ENCODE measurements at places on chromosomes 12 and 14.

- no peaks in the 10 kb centered on the region for H3K4me1 ChIP-seq
- no peak overlapping the region for H3K27ac ChIP-seq
- H3K36me3 ChIP-seq = no peaks in the 10 kb centered on the region
Measured at GRCh38 chr12:76237086-76237701, 111.0 kb downstream of the BBS10 start.

DNA sequence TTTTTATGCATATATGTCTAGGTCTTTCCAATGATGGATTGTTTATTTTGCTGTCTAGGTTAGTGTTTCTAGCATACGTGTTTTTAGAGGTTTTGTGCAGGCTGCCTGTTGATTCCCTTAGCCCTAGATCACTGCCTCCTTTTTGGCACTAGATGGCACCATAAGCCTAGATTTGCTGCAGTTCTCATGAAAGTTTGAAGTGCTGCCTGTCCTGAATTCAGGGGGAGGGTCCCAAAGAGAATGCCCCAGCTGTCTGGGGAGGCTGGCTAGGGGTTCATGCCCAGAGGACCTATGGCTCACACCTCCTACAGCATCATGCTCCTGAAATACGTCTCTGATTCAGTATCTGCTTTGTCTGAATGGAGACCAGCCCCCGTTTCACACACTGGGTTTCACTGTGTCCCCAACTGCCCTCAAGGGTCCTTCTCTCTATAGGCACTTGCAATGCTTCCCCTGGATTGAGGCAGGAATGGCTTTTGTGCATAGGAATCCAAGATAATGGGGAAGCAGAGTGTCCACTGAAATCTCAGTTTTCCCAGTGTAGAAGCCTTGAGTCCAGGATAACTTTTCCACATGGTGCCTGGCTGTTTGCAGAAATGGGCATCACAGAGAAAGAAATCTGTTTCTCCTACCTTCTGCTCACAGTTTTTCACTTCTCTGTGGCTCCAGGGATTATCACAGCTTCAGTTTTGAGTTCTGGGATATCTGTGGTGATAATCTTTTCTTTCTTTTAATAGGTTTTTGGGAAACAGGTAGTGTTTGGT, 14.2 kb upstream of the TXNRD1 start:
- no peaks in the 10 kb centered on the region for H3K4me1 ChIP-seq
- H3K27ac ChIP-seq = no peak overlapping the region
- H3K4me3 ChIP-seq = no peak overlapping the region
- DNase-seq = peak; percentile 79
- H3K36me3 ChIP-seq = no peaks in the 10 kb centered on the region

GRCh38 chr14:28407996-28408395, 358.6 kb upstream of the FOXG1 start:
- no peak overlapping the region for H3K4me3 ChIP-seq
- DNase-seq = no peak
- no peaks in the 10 kb centered on the region for H3K27me3 ChIP-seq
- H3K36me3 ChIP-seq = no peaks in the 10 kb centered on the region
- no peaks in the 10 kb centered on the region for H3K4me1 ChIP-seq
- no peak overlapping the region for H3K27ac ChIP-seq

- DNase-seq = no peak
- H3K27ac ChIP-seq = no peak overlapping the region
- H3K36me3 ChIP-seq = no peaks in the 10 kb centered on the region
- no peaks in the 10 kb centered on the region for H3K4me1 ChIP-seq
- no peaks in the 10 kb centered on the region for H3K27me3 ChIP-seq
- no peak overlapping the region for H3K4me3 ChIP-seq
Measured at GRCh38 chr12:59973515-59973914, 377.7 kb downstream of the SLC16A7 start.

GRCh38 chr14:96905065-96905464, 107.9 kb downstream of the VRK1 start:
- no peaks in the 10 kb centered on the region for H3K27me3 ChIP-seq
- H3K4me1 ChIP-seq = peaks cover 5% of the 10 kb centered on the region
- no peak for DNase-seq

GRCh38 chr12:31440586-31440985, 114.6 kb upstream of the SINHCAF start:
- H3K4me3 ChIP-seq = no peak overlapping the region
- DNase-seq = no peak
- H3K4me1 ChIP-seq = no peaks in the 10 kb centered on the region
- no peak overlapping the region for H3K27ac ChIP-seq
- H3K27me3 ChIP-seq = no peaks in the 10 kb centered on the region
- no peaks in the 10 kb centered on the region for H3K36me3 ChIP-seq

DNA sequence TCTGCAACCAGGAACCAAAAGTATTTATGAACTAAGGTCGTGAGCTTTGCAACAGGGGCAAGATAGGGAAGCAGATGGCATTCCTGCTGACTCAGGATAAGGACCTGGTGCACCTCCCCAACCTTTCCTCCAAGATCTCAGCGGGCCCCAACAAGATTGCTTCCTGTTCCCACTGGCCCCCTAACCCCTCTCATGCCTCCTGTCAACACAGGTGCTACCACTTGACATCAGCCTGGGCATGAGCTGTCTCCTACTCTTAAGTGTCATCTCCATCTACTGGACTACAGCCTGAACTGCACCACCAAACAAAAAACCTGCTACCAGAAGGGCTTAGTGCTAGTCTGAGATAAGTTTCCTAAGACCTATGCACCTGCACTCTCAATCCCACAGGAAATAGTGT, 32.7 kb downstream of the MED6 start:
- no peak overlapping the region for H3K27ac ChIP-seq
- H3K36me3 ChIP-seq = peaks cover 2% of the 10 kb centered on the region
- no peaks in the 10 kb centered on the region for H3K4me1 ChIP-seq
- H3K4me3 ChIP-seq = no peak overlapping the region

- no peaks in the 10 kb centered on the region for H3K27me3 ChIP-seq
- H3K27ac ChIP-seq = no peak overlapping the region
- peaks cover 23% of the 10 kb centered on the region for H3K4me1 ChIP-seq
- H3K4me3 ChIP-seq = no peak overlapping the region
Measured at GRCh38 chr12:14578646-14579045, 11.0 kb upstream of the PLBD1 start.

DNA sequence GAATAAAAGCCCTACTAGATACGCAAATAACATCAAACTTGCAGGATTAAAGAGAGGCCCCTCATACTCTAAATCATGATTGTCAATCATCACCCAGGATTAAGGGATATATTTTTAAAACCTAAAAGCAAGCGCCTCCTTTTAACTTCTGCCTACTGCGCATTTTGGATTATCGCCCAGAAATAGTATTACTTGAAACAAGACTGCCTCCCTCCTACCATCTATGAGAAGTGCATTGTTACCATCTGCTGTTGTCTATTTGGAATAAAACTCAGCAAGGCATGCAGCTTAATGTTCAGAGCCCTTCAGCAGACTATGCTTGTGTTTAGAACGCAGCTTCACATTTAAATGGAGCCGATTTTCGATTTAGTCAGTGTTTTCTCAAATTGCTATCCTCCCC, 79.6 kb downstream of the EXOC5 start:
- H3K4me3 ChIP-seq = no peak overlapping the region
- DNase-seq = no peak
- H3K36me3 ChIP-seq = no peaks in the 10 kb centered on the region
- H3K27me3 ChIP-seq = no peaks in the 10 kb centered on the region
- no peak overlapping the region for H3K27ac ChIP-seq

DNA sequence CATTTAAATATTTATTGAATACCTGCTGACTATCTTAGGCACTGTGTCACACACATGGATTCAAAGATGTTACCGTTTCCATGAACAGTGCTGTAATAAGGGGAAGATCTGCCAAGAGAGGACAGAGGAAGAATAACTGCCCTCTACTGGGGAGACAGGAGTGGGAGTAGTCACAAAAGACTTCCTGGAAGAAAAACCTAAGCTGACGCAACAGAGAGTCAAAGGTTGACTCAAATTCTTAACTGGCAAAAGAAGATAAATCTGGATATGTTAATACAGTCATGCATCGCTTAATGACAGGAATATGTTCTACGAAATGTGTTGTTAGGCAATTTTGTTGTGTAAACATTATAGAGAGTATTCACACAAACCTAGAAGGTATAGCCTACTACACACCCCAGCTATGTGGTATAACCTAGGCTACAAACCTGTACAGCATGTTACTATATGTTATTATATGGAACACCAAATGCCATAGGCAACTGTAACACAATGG, 51.5 kb downstream of the DCAF5 start:
- peaks cover 28% of the 10 kb centered on the region for H3K36me3 ChIP-seq
- H3K27ac ChIP-seq = no peak overlapping the region
- H3K4me3 ChIP-seq = no peak overlapping the region

DNA sequence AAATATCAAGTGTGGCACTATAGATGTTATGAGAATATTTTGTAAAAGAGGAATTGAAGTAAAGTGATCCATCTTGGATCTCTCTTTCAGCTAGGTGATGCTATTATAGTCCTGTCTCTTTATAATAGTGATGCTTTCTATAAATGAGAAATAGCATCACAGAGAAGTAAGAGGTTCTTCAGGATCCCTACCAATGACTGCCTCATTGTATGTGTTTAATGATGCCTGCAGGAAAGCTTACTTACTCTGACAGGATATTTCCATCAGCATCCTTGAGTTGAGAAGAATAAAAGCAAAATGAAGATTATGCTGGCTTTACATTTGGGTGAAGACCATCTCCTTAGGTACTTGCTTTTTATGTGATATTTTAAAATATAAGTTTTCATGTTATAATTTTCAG, 846.0 kb upstream of the LRFN5 start:
- no peak overlapping the region for H3K4me3 ChIP-seq
- H3K27ac ChIP-seq = no peak overlapping the region
- no peaks in the 10 kb centered on the region for H3K36me3 ChIP-seq

GRCh38 chr12:113278633-113279032, 56.3 kb downstream of the SLC8B1 start:
- H3K4me3 ChIP-seq = no peak overlapping the region
- H3K4me1 ChIP-seq = no peaks in the 10 kb centered on the region
- no peak overlapping the region for H3K27ac ChIP-seq
- no peak for DNase-seq

DNA sequence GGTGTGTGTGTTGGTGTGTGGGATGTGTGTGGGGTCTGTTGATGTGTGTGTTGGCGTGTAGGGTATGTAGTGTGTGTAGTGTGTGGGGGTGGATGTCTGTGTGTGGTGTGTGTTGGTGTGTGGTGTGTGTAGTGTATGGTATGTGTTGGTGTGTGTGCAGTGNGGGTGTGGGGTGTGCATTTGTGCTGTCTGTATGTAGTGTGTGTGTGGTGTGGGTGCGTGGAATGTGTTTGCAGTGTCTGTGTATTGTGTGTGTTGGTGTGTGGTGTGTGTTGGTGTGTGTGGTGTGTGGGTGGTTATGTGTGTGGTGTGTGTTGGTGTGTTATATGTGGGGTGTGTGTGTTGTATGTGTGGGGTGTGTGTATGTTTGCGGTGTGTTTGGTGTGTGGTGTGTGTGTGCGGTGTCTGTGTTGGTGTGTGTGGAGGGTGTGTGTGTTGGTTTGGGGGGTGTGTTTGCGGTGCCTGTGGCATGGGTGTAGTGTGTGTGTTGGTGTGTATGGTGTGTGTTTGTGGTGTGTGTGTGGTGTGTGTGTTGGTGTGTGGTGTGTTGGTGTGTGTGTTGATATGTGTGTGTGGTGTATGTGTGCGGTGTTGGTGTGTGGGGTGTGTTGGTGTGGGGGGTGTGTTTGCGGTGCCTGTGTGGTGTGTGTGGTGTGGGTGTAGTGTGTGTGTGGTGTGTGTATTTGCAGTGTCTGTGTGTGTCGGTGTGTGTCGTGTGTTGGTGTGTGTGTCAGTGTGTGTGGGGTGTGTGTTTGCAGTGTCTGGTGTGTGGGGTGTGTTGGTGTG, 14.7 kb downstream of the MLXIP start:
- peak overlapping the region; percentile 64 for H3K27ac ChIP-seq
- DNase-seq = no peak
- H3K27me3 ChIP-seq = no peaks in the 10 kb centered on the region

GRCh38 chr14:34935488-34935887, 47.3 kb upstream of the SRP54 start:
- no peak for DNase-seq

DNA sequence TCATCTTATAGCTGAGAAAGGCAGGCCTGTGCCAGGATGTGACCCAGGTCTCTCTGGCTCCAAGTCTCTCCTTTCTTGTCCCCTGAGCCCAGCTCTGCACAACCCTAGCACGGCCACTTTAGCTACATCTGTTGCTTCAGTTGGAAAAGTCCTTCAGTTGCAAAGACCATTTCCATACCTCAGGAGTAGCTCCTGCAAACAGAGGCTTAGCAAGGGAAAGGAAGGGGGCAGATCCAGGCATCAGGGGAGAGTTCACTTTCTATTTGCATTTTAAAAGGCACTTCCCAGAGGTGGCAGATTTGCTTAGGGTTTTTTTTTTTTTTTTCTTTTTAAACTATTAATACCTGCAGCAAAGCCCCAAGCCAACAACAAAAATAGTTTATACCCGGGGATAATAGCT, 3.0 kb upstream of the PITPNM2 start:
- DNase-seq = no peak
- H3K27ac ChIP-seq = no peak overlapping the region
- H3K36me3 ChIP-seq = no peaks in the 10 kb centered on the region
- H3K4me3 ChIP-seq = no peak overlapping the region
- H3K27me3 ChIP-seq = peaks cover 5% of the 10 kb centered on the region

- no peak overlapping the region for H3K27ac ChIP-seq
- peaks cover 8% of the 10 kb centered on the region for H3K27me3 ChIP-seq
- no peak overlapping the region for H3K4me3 ChIP-seq
- DNase-seq = no peak
- no peaks in the 10 kb centered on the region for H3K36me3 ChIP-seq
Measured at GRCh38 chr14:71193663-71194062, 286.4 kb downstream of the PCNX1 start.

DNA sequence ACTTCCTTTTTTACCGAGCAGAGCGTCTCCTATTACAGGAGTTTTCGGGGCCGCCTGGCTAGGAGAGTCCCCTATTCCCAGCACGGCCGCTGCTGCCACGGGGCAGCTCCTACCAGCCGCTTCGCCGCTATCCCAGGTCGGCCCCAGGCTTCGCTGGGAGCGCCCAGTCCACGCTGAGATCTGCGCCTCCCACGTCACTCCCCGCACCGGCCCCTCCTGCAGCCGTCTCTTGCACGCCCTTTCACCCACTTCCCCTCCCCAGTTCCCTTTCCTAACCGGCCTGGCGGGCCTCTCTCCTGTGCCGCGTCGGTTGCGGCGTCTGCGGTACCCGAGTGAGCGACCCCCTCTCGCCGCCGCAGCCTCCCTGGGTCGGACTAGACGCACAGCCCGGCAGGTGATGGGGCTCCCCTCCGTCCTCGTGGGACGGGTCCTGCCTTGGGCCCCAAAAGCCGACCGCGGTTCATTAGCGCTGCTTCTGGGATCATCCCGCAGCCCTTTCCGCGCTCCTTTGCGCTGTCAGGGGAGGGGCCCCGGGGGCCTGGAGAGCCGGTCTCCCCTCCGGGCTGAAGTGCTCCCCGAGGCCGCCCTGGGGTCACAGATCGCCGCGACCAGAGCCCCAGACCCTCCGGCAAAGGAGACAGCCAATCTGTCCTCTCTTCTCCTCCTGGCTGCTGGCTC, 1318.4 kb downstream of the TMEM121 start:
- no peaks in the 10 kb centered on the region for H3K27me3 ChIP-seq
- DNase-seq = peak; percentile 86
- peak overlapping the region; percentile 63 for H3K27ac ChIP-seq
- H3K36me3 ChIP-seq = no peaks in the 10 kb centered on the region

GRCh38 chr12:47881826-47882427, 22.9 kb downstream of the VDR start:
- DNase-seq = no peak
- H3K27ac ChIP-seq = no peak overlapping the region
- H3K36me3 ChIP-seq = no peaks in the 10 kb centered on the region
- H3K27me3 ChIP-seq = peaks cover 2% of the 10 kb centered on the region

- H3K36me3 ChIP-seq = no peaks in the 10 kb centered on the region
- no peak overlapping the region for H3K4me3 ChIP-seq
- DNase-seq = peak; percentile 34
- peaks cover 23% of the 10 kb centered on the region for H3K4me1 ChIP-seq
Measured at GRCh38 chr14:64698903-64699302, 5.3 kb upstream of the PLEKHG3 start.

Measured in B cell (primary cell).